Ascending aorta (tissue), 2 donors: ENCODE measurements at places on chromosomes 11 and 22.

DNA sequence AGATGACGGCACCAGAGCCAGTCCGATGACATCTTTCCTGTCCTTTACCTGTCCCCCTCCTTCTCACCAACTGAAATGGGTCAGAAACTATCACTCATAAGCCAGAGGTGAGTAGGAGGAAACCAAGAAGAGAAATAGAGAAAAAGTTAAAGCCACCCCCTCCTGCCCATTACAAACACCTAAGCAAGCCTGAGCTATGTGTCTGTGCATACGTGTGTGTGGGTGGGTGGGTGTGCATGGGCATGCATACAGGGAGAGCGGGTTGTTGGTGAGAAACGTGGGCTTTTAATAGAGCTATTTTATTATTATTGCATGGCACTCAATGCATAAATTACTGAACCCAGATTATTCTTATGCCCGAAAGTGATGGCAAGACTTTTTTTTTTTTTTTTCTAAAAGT is 2.6 kb downstream of the PATE4 start:
- no peak overlapping the region for H3K27ac ChIP-seq
- H3K36me3 ChIP-seq = no peaks in the 10 kb centered on the region
- no peaks in the 10 kb centered on the region for H3K4me1 ChIP-seq
- no peak for DNase-seq

- peaks cover under 1% of the 10 kb centered on the region for H3K4me1 ChIP-seq
- no peak overlapping the region for H3K4me3 ChIP-seq
- no peaks in the 10 kb centered on the region for H3K36me3 ChIP-seq
- DNase-seq = no peak
- H3K27me3 ChIP-seq = peaks cover under 1% of the 10 kb centered on the region
Observed at GRCh38 chr22:50572965-50573364, 5.3 kb downstream of the CPT1B start.

DNA sequence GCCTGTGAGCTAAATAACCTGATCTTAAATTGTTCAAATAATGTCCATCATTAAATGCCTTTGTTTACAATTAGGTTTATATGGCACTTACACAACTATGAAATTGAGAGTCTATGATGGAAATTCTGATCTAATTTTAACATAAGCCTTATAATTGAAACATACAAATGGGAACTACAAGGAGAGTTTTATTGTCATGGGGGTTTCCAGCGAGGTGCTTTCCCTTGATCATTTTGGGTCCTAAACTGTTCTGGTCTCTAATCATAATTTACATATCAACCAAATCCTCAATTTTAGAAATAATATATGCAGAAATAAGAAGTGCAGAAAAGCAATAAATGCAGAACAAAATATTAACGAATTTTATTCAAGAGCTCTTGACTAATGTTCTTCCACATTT is 44.9 kb downstream of the RRAS2 start:
- H3K36me3 ChIP-seq = no peaks in the 10 kb centered on the region
- no peak overlapping the region for H3K27ac ChIP-seq
- H3K4me1 ChIP-seq = peaks cover 4% of the 10 kb centered on the region
- no peak overlapping the region for H3K4me3 ChIP-seq
- H3K27me3 ChIP-seq = no peaks in the 10 kb centered on the region

GRCh38 chr11:17350455-17351171 is 987 bp upstream of the NCR3LG1 start:
- no peaks in the 10 kb centered on the region for H3K36me3 ChIP-seq
- H3K4me1 ChIP-seq = no peaks in the 10 kb centered on the region
- H3K4me3 ChIP-seq = no peak overlapping the region
- no peaks in the 10 kb centered on the region for H3K27me3 ChIP-seq
- no peak overlapping the region for H3K27ac ChIP-seq

DNA sequence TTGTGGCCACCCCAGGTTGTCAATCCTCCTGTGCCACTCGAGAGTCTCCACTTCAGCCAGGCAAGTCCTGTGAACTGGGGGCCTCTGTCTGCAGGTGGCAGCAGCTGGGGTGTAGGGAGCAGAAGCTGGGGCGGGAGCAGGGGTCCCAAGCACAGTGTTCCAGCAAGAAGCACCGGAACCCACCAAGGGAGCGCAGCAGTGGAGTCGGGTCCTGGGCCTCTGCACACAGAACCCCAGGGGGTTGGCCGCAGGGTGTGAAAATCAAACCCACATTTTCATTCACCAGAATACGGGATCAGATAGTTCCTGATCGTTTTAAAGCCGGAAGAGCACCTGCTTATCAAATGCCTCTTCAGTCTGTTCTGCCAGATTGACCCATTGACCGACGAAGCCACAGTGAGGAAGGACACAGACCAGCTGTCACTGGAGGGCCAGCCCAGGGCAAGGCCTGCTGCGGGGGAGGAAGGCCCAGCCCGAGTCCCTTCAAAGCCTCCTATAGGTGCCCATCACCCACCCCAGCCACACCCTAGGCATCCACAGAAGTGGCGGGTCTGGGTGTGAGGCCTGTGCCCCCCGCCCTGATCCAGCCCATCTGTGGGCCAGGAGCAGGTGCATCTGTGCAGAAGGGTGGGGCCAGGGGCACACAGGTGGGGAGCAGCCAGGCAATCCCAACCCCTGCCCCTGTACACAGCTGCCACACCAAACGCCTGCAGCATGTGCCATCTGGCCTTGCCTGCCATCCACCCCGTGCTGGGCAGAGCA is 34.1 kb downstream of the RSPH14 start:
- H3K36me3 ChIP-seq = no peaks in the 10 kb centered on the region
- H3K27me3 ChIP-seq = no peaks in the 10 kb centered on the region
- H3K4me1 ChIP-seq = no peaks in the 10 kb centered on the region
- no peak for DNase-seq

DNA sequence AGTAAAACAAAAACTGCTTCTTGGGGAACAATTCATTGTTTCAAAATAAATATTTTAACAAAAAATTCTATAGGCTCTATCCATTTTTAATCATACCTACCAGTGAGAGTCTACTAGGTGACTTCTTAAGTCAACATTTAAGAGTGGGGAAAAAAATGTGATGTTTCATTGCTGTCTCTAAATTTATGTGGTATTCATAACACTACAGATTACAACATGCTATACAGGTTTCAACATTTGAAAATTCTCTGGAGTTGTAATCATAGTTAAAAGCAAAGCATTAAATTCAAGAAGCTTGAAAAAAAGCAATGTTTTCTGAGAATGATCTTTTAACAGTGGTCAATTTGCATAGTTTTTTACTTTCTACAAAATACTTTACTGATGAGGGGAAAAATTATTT is 18.3 kb downstream of the SBF2 start:
- H3K4me3 ChIP-seq = no peak overlapping the region
- H3K36me3 ChIP-seq = no peaks in the 10 kb centered on the region
- no peak for DNase-seq
- peaks cover 8% of the 10 kb centered on the region for H3K4me1 ChIP-seq
- no peaks in the 10 kb centered on the region for H3K27me3 ChIP-seq

DNA sequence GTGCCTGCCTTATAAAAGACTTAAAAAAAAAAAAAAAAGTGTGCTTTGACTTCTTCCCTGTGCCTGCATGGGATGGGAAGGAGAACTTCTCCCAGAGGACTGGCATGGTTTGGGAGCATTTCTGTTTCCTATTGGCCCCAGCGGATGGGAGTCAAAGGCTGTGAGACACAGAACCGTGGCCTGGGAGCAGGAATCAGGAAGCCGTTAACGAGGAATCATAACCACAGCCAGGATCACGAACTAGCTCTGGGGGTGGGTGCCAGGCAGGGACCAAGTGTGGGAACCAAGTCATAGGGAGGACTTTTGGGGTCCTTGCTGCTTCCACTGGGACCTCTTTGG is 526 bp downstream of the C1QTNF6 start:
- peak overlapping the region; percentile 39 for H3K4me3 ChIP-seq
- peaks cover 20% of the 10 kb centered on the region for H3K4me1 ChIP-seq
- no peaks in the 10 kb centered on the region for H3K36me3 ChIP-seq
- H3K27me3 ChIP-seq = no peaks in the 10 kb centered on the region

GRCh38 chr11:84264066-84264465 is 977.9 kb upstream of the CCDC90B start:
- no peaks in the 10 kb centered on the region for H3K4me1 ChIP-seq
- H3K4me3 ChIP-seq = no peak overlapping the region
- no peaks in the 10 kb centered on the region for H3K36me3 ChIP-seq
